ENCODE measurements at places on chromosomes 6 and 20.

DNA sequence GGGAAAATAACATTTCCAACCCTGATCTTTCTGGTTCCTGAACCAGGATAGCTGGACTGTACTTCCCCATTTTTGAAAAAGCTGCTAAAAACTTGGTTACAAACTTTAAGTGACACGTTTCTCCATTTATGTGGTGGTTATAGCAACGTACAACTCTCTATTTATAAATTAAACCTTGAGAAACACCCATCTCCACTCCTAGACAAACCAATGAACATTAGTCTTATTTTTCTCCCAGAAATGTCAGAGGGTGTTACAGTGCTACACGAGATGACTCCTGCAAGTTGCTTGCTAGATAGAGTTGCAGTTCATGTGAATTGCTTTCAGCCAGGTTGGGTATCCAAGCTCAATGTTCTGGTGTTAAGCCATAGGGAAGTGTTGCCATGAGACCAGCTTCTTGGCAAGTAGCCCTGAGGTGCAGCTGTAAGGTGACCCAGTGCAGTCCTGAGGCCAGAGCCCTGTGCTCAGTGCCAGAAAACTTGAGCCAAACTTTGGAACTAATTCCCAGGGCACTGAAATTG, 51.3 kb upstream of the REV3L start:
- DNase-seq = peak; percentile 67

- DNase-seq = no peak
Measured at GRCh38 chr6:155604991-155605390, 149.4 kb upstream of the NOX3 start.

GRCh38 chr20:13338999-13339411, 117.9 kb downstream of the ISM1 start:
- no peak for DNase-seq

DNA sequence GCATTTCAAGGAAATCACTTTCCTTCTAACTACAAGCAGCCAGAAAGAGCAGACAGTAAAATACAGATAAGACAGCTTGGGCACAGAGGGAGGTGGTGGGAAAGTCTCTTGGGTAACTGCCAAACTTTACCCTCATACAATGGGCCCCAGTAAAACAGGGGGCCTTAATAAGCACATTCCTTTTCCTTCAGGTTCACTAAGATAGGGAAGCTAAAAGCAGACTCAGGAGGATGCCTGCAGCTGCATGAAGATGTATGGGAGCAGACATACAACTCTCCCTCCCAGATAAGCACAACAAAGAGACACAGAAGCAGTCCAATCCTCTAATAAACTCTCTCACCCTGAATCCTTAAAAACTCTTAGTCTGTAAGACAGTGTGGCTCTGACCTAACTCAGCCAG, 49.0 kb downstream of the SIM1 start:
- DNase-seq = no peak

- DNase-seq = no peak
Measured at GRCh38 chr20:60664106-60664505, 588.0 kb upstream of the CDH4 start.

- no peak for DNase-seq
Measured at GRCh38 chr20:1029980-1030379, 27.9 kb upstream of the RSPO4 start.

DNA sequence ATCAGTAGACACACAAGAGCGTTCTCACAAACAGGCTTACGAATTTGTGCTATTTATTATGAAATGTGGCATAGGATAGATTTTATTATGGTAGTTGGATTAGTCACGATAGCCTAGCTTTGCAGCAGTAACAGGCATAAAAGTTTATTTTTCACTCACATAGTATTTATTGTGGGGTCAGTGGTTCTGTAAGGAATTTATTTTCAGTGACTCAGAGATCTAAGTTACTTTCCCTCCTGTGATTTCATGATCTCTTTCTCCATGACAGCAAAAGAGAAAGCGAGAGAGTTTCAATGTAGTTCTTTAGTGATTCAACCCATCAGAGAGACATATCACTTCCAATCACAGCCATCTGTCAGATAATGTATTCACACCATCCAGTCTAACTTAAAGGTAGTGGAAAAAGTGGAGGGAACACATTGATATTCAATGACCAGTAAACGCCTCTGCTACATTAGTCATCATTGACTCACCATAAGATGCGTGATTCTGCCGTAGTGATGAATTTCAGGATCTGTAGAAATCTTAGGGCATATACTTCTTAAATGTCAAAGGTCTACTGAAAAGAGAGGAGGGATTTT, 605.5 kb downstream of the HDGFL1 start:
- no peak for DNase-seq

DNA sequence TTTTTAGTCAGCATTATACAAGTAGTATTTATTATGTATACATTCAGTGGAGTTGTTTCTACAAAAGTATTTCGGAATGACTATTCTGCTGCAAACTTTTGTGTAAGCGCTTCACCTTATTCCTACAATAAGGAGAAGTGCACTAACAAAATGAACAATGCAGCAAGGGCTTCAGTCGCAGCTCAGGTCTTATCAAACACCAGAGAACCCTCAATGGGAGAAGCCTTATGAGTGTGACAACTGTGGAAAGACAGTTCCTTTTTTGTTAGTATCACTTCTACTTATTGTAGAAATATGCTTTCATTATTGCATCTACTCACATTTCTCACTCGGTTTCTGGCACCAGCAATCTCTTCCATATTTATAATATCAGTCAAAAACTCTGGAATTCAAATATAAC, 18.8 kb downstream of the ZKSCAN3 start:
- DNase-seq = no peak

GRCh38 chr20:37344506-37345338, 1.2 kb upstream of the SRC start:
- no peak for DNase-seq

DNA sequence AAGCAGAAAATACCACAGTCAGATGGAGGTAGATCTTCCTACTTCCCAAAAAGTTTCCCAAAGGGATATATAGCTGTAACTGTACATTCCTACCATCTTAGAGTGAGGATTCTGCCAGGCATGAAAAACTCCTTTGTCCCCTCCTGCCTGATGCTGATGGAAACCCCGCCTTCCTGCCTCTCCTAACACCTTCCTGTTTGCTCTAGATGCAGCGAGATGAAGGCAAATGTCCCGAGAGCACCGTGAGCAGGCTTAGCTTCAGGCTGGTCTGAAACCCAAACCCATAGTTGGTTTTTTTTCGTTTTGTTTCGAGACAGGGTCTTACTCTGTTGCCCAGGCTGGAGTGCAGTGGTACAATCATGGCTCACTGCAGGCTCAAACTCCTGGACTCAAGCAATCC, 55.6 kb downstream of the MYB start:
- no peak for DNase-seq

GRCh38 chr20:2919518-2920245, 46.4 kb downstream of the PTPRA start:
- no peak for DNase-seq

GRCh38 chr6:67047996-67048395, 1341.0 kb upstream of the EYS start:
- DNase-seq = no peak

- no peak for DNase-seq
Measured at GRCh38 chr6:16725145-16725864, 36.0 kb downstream of the ATXN1 start.

DNA sequence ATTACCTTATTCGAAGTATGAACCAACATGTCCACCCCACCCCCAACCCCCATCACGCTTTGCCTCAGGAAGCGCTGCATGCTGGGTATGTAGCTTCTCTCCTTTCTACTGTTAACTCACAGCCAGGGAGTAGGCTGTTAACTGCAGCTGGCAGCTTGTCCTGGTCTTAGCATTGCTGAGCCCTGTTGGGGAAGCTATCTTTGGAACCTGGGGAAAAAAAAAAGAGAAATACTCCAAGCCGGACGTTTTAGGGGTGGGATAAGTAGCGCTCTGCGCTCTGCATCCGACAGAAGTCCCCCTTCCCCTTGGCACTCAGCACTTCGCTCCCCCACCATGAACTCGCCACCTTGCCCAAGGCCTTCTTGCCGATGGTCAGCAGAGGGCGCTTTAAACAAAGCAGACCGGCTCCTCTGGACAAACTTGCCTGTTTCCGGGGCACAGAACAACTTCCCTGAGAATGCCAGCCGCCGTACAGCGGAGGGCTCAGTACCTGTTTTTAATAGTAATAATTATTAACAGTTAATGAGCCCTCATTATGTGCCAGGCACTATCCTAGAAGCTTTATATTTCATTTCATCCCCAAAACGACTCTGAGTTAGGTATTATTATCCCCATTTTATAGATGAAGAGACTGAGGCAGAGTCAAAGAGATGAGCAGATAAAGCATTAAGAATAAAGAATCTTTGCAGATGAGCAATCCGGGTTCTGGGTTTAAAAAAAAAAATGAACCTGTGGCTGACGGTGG, 35.2 kb upstream of the MDFI start:
- DNase-seq = peak; percentile 70

DNA sequence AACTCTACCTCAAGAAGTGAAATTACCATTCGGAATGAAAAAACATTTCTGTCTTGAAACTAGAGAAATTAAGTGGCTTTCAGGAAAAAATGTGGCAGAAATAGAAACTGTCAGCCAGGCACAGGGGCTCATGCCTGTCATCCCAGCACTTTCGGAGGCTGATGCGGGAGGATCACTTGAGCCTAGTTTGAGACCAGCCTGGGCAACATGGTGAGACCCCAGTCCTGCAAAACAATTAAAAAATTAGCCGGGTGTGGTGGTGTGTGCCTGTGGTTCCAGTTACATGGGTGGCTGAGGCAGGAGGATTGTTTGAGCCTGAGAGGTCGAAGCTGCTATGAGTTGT, 7.1 kb upstream of the TMEM181 start:
- no peak for DNase-seq

- DNase-seq = no peak
Measured at GRCh38 chr20:49545572-49545971, 22.4 kb downstream of the PTGIS start.

DNA sequence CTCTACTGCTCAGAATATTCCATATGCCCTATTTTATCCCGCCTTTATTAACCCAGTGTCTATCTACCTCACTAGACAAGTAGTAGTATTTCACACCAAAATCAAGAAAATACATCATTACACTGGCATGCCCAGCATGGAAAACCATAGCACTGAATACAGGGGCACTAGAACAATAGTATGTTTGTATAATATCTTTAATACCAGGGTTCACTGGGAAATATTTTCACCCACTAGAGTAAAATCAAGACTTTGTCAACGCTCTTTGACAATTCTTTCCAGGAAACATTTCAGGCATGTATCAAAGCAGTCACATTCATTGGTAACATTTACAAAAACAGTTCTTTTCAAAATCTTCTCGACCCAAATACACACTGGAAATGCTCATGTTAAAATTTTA, 119.3 kb upstream of the BEND6 start:
- no peak for DNase-seq

GRCh38 chr20:8212286-8212685, 80.2 kb downstream of the PLCB1 start:
- no peak for DNase-seq

GRCh38 chr6:47098570-47098993, 56.5 kb upstream of the ADGRF1 start:
- no peak for DNase-seq

DNA sequence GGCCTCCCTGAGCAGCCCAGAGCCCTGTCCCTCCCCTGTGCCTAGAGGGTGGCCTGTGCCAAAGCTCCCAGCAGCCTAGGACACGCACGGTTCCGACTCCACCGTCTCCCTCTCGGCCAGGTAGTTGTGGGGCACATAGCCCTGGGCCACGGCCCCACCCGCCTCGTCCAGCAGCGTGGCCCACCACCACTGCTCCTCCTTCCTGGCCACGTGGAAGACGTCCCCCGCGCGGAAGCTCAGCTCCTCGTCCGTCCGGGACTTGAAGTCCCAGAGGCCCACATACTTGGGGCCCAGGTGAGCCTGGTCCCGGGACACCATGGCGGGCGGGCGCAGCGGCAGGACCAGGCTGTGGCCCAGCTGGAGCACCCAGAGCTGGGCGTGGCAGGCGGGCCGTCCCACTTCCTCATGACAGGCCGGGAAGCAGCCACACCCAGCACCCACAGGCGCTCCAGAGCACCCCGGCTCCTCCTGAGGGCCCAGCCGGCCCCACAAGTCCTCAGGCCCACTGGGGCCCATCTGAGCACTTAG, at the start of gene PTK6:
PTK6 (minus strand) TSS at position 380 of the 528 bp plus-strand sequence; CDS start at position 318, 62 bp downstream.
- peak; percentile 57 for DNase-seq

DNA sequence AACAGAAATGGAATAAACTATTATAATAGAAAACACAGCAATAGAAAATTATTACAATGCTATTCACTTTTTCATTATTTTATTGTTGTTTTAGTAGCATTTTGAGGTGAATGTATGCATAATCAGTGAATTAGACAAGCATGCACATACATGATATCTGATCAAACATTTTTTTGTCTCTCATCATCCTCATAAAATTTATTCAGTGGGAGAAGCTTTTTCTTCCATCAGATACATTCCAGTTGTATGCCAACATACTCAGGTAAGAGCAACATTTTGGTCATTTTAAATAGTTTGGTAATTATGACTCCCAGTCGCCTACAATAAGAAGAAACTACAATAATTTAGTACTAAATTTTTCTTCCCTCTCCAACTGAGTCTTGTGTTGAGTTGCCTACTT, 44.5 kb downstream of the ADGRF1 start:
- no peak for DNase-seq

DNA sequence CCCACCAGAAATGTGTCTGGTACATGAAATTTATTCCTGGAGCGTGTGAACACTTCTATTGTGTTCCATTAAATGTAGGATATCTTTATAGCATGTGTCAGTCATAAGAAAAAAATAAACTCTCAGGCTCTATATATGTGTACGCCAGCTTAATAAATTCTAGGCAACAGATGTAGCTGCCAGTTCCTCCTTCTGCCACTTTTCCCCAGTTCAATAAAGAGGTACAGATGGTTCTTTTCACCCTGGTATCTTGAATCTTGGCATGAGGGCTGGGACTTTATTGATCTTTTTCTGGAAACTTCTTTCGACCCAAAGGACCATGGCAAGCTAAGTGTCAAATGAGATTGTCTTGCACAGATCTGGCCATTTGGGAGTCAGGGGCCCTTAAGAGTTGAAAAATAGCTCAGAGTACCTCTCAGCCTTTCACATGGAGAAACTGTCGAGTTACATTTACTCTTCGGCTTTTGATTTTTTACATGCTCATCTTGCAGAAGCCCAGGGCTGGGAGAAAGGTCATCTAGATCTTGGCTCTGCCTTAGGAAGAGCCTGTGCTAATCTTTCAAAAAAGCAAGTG, 240.9 kb downstream of the DOK5 start:
- DNase-seq = no peak

DNA sequence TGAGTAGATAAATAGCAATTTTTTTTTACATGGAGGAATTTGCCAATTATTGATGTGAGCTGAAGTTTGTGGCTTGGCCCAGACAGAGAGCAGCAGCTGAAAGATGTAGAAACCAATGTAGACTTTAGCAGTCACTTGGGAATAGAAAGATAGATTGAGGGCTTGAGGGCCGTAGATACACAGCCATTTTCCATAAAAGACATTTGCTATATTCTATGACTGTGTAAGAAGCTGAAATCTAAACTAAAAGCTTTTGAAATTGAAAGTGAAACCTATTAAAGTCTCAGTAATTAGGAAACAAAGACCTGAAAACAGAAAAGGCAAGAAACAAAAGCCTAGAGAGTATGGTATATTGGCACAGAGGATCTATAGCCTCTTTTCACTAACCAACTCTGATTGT, 332.7 kb downstream of the CENPW start:
- no peak for DNase-seq

- no peak for DNase-seq
Measured at GRCh38 chr6:84066536-84066935, 33.0 kb downstream of the MRAP2 start.

Measured in left ventricle myocardium inferior (tissue), 1 donor.